ENCODE measurements at places on chromosomes 16 and 17. TPM values are rescaled to one million over a fixed set of nuclear protein-coding genes. Genes with fewer than 3 reads are reported as not detected.

Gene KRT24
- not detected for total RNA-seq

Gene MFSD6L
- not detected for total RNA-seq

Gene RGS11
- 4.7 TPM for total RNA-seq

Gene PTX4
- not detected for total RNA-seq

Gene AANAT
- 0.21 TPM for total RNA-seq

Gene C16orf46
- 0.85 TPM for total RNA-seq

Gene SPATA32
- 0.21 TPM for total RNA-seq

Gene PRSS33
- not detected for total RNA-seq

Gene EME1
- total RNA-seq = 15.7 TPM

Gene SLC38A8
- total RNA-seq = not detected

Gene NGFR
- 0.83 TPM for total RNA-seq

Gene CACNG5
- total RNA-seq = 0.21 TPM

Gene MMP25
- 0.85 TPM for total RNA-seq

Gene BICDL2
- total RNA-seq = not detected

Gene KRT37
- not detected for total RNA-seq

Gene UNC45B
- total RNA-seq = not detected

Gene SLC5A10
- 0.18 TPM for total RNA-seq

Gene GOSR2
- total RNA-seq = 42.9 TPM

Gene ATP2A3
- total RNA-seq = 4.7 TPM

Gene DLX4
- 2.4 TPM for total RNA-seq

Gene CCDC200
- not detected for total RNA-seq

Gene HLF
- total RNA-seq = 0.34 TPM

Gene MLX
- 59.8 TPM for total RNA-seq

Gene G6PC1
- not detected for total RNA-seq

Gene PKMYT1
- total RNA-seq = 69.3 TPM

Gene TP53TG3B
- not detected for total RNA-seq

Gene ARL5C
- total RNA-seq = not detected

Gene FOXK2
- total RNA-seq = 50.3 TPM

Gene GCGR
- total RNA-seq = 0.26 TPM

Gene PIPOX
- 0.06 TPM for total RNA-seq

Gene CHD9NB
- 1.7 TPM for total RNA-seq

Gene VTN
- total RNA-seq = 19.3 TPM

Gene SSTR5
- 0.11 TPM for total RNA-seq

Gene TGFB1I1
- total RNA-seq = 44.8 TPM

Gene ZG16
- total RNA-seq = not detected

Gene BFAR
- total RNA-seq = 79.6 TPM

Gene HOXB6
- total RNA-seq = 6.1 TPM

Gene PPY
- not detected for total RNA-seq

Gene MYH1
- total RNA-seq = not detected

Gene QPRT
- total RNA-seq = 1.4 TPM

Gene SMIM36
- not detected for total RNA-seq

Gene RRAD
- 10.9 TPM for total RNA-seq

Gene WFIKKN1
- total RNA-seq = 0.23 TPM

Gene CHST4
- 0.08 TPM for total RNA-seq

Gene TM4SF5
- 0.64 TPM for total RNA-seq
